Activated effector memory CD4-positive, alpha-beta T cell treated with Interleukin-2 at 50 U/mL for 16 hours (primary cell): ENCODE measurements at places on chromosomes 4 and X.

DNA sequence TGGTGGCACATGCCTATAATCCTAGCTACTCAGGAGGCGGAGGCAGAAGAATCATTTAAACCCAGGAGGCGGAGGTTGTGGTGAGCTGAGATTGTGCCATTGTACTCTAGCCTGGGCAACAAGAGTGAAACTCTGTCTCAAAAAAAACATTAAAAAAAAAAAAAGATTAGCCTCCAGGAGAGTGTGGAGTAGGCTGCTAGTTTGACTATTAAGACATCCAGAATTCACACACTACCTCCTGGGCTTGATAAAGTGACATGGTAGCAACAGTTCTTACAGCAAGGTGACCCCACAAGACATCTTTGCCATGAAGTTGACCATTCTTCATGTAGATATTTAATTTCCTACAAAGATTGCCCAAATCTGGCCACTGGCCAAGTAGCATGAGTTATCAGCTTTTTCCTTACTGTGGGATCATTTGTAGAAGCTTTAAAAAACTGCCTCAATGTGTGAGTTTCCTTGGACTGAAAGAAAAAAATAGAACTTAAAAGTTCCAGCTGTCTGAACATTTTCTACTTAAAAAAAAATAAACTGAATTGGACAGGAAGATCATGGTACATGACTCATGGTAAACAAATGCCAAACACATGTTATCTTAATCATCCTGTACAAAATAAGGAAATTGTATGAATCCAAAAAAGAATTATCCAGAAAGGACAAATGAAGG lies 35.3 kb upstream of the SPRY1 start:
- no peak for DNase-seq

GRCh38 chr4:149279776-149280175 lies 535.9 kb downstream of the IQCM start:
- DNase-seq: no peak

GRCh38 chrX:49137492-49137891 lies 14.0 kb upstream of the GPKOW start:
- no peak for DNase-seq

- no peak for DNase-seq
Observed at GRCh38 chrX:3690140-3690539, 23.3 kb downstream of the PRKX start.

- DNase-seq: no peak
Observed at GRCh38 chr4:14564281-14564680, 438.0 kb upstream of the CPEB2 start.

- DNase-seq: no peak
Observed at GRCh38 chrX:69121321-69122000, 43.8 kb downstream of the PJA1 start.

DNA sequence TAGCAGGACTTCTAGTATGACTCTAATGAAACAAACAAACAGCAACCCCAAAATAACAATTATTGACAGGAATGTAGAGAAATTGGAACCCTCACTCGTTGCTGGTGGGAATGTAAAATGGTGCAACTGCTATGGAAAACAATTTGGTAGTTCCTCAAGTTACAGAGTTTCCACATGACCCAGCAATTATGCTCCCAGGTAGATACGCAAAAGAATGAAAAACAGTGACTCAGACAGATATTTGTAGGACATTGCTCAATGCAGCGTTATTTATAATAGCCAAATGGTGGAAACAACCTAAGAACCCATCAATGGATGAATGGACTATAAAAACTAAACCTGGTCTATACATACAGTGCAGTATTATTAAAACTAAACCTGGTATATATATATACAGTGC lies 646.1 kb upstream of the FRG1 start:
- no peak for DNase-seq

DNA sequence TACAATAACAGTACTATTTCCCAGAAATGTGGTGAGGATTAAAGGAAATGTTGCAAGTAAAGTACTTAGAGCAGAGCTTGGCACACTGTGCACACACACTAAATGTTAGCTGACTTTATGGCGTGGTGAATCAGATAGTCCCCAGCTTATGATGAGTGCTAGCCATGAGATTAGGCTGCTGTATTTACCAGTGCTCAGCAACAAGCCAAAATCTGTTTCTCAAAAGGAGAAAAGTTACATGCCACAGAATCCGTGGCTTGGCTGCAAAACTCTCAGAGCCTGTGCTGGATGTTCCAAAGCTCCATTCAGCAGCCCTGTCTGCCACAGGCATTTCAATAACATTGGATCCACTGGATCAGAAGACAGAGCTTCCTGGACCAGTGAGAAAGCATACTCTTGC lies 12.8 kb upstream of the STBD1 start:
- DNase-seq: no peak

DNA sequence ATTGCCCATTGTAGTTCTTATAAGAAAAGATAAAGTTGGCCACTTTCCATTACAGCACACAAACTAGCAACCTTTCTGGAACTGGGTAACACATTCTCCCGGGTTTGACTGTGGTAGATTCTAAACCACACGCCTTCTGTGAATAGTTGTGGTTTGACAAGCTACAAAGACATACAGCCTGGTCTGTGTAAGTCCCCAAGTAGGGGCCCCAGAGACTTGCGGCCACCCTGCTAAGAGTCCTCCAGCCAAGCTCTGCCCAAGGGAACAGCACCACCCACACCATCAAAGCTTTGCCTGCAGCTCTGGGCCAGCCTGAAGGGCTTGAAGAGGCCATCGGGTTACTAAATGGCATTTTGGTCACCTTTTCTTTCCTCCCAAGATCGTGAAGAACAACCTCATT lies 203.4 kb downstream of the MAML3 start:
- no peak for DNase-seq

DNA sequence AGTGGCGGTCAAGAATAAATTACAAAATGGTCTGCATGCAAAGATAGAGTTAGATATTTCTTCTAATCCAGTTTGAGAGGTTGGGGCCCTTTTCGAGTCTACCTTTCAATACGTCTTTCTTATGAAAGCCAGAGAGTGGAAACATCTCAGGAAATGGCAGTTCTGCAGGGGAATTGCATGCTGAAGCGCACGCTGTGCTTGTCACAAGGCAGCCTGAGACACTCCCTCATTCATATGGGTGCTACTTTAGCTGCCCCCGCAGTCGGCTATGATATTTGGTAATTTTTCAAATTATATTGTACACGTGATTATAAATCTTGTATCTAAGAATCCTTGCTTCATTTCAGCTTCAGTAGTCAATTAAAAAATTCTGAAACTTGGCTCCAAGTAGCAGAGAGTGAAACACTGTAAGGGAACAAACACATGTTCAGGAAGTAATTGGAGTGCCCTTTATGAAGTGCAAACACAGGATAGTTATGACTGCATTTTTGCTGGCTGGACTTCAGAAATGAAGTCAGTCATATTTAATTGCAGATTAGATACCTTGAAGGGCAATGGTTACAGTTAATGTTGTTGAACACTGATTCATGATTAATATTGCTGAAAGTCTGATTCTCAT lies 145.5 kb upstream of the NAP1L5 start:
- DNase-seq: no peak

DNA sequence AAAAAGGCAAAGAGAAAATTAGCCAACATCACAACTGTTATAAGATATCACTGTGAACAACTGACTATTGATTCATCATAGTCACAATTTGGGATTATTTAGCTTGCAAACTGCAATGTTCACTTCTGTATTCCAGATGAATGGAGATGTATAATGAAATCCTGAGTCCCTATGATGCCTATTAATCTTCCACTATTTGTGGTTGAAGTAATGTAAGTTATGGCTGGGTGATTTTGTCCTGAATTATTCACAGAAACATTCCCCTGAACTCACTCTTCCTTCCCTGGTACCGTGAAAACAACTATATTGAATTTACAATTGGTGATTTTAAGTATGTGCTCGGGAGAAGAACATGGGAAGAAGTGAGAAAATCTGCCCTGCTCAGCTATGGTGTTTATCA lies 50.8 kb upstream of the NPFFR2 start:
- no peak for DNase-seq

GRCh38 chrX:136954930-136955329 lies 74.4 kb upstream of the RBMX start:
- DNase-seq: no peak

DNA sequence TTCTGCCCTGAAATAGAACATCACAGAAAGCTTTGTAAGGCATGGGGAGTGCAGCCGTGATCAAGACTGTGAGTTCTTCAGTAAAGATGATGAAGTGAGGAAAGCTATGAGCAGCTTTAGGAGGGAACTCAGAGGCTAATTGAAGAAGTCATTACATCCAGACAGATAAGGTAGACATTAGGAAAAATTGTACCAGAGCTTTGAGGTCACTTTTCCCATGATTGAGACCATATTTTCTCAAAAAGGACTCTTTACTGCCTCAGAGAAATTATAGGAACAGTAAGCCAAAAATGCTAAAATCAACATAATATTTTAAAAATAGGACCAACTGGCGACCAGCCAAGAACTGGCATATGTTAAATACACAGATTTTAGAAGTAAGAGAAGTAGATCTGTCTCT lies 11.2 kb downstream of the CHST7 start:
- no peak for DNase-seq

DNA sequence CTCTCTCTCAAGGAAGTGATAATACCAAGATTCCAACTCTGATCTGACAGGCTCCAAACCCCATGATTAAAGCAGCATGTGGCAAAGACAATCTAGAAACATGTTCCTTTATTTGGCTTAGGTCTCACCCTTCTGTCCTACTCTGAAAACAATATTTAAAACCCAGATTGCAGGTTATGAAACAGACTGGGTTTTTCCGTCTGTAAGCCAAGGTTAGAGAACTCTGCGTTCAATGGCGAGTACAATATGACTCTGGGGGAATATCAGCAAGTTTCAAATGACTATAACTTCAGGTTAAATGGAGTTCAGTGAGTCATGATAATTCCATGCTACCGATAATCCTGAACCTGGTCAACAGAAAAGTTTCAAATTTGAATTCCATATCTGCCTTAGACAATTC lies 50.8 kb downstream of the ANAPC10 start:
- DNase-seq: no peak

DNA sequence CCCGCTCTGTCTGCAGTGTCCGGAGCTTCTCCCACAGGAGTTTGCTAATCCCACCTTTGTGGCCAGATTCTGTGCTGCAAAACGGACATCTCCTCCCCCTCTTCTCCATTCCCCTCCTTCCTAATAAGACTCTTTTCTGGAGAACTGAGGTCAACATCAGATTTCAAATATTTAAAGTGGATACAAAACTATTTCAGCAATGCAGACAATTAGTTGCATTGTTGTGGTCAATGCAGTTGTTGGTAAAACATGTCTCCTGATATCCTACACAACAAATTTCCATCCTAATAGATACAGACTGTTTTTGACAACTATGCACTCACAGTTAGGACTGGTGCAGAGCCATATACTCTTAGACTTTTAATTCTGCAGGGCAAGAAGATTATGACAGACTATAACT lies 5.1 kb upstream of the MCUB start:
- DNase-seq: no peak

GRCh38 chr4:15636818-15637217 lies 18.3 kb downstream of the FBXL5 start:
- DNase-seq: no peak

DNA sequence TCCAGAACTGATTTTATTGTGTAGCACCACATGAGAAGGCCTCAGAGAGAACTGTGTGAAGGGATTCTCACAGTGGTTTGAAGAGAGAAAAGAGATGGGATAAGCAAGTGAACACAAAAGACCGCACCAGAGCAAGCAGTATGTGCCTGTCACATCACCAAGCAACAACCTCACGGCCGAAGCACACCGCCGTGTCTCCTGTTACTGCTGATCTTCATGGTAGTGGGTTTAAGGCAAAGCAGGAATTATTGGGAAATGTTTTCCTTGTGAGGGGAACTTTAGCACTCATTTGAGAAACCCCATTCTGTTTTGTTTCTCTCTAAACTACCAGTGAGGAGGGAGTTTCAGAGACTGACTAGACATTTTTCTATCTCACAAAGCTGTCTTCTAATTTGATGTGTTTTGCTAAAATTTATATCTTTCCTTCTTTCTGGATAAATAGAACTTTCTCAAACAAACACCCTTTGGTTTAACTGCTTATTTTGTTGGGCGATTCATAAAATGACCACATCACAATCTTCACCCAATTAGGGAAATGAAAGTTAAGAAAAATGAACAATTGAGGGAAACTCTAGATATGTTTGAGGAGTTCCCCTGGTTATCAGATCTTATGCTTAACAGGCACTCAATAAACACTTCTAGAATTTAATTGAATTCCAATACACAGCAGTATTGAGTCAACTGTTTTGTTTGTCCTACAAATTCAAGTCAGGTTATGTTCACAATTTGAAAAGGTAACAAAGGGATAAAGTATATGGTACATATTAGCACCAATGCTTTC lies 16.5 kb downstream of the SH3KBP1 start:
- DNase-seq: no peak

DNA sequence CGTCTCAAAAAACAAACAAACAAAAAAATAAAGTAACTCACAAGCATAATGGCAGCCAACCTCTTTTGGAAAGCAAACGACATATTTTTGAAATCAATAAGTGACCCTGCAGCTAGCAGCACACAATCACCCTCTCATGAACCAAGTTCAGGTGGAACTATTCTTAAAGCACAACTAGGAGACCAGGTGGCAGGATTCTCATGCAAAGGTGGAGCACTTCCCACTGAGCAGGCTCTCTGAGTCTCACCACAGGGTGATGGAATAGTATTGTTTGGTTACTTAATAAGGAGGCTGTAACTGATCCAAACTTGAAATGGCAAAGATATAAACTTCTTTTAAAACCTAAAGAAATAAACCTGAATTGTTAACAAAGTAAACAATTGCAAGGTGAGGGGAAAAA lies 1293.1 kb downstream of the PCDH19 start:
- no peak for DNase-seq

DNA sequence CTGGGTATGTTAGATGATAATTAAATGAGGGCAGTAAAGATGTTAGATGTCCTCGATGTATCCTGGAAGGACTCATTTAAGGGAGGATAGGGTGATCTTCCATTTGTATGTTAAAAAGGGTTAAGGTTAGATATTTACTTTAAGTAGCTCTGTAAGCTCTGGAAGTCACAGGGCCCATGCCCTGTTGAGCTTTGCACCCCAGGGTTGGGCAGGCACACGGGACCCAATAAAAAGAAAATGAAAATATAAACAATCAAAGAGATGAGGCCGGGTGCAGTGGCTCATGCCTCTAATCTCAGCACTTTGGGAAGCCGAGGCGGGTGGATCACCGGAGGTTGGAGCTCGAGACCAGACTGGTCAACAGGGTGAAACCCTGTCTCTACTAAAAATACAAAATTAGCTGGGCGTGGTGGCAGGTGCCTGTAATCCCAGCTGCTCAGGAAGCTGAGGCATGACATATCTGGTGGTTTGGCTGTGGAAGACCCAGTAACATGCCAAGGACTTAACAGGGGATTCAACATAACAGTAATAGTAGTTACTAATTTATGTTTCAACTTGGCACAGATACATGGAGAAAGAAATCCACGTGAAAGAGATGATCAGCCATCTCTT lies 16.9 kb upstream of the PHEX start:
- no peak for DNase-seq

GRCh38 chr4:182265881-182266280 lies 22.7 kb downstream of the TENM3 start:
- no peak for DNase-seq
